ENCODE measurements at places on chromosomes 13 and 19.
A peak's percentile ranks its signal among the peaks of the same experiment; 100 is the strongest.

DNA sequence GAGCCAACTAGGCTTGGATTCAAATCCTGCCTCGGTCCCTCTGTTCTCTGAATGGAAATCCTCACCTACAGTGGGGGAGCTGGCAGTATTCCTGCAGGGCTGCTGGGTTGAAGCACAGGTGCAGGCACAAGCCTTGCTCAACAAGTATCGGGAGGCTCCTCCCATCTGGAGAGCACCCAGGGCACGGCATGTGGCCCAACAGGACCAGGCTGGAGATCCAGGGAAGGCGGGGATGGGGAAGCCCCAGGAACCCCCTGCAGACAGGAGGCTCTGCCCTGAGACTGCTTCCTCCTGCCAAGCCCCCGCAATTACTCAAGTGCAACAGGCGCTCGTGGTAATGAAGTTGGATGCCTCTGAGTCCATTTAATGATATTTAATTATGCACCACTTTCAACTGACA, 128.0 kb upstream of the VSTM2B start:
- no peak for DNase-seq

- DNase-seq = no peak
These were observed 194.6 kb downstream of the KLF12 start for GRCh38 chr13:73939603-73940002.

DNA sequence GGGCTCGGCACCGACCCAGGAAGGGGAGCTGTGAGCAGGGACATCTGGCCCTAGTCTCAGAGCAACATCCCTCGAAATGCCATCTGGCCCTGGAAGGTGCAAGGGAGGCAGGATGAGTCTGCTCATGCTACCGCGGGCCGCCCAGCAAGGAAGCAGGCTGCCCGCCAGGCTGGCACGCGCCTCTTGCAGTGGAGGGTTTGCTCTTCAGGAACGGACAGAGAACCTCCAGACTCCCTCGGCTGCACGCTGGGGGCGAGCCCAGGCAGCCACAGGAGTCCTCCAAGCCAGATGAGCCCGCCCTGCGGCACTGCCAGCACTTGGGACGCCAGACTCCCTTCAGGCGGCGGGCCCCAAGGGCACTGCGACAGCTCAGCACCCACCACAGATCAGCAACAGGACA, 10.1 kb upstream of the ATP8B3 start:
- no peak for DNase-seq

GRCh38 chr19:46081928-46082727, 41.3 kb upstream of the IGFL4 start:
- DNase-seq = peak; percentile 18

- DNase-seq = no peak
These were observed 11.5 kb downstream of the TM6SF2 start for GRCh38 chr19:19261350-19262189.

DNA sequence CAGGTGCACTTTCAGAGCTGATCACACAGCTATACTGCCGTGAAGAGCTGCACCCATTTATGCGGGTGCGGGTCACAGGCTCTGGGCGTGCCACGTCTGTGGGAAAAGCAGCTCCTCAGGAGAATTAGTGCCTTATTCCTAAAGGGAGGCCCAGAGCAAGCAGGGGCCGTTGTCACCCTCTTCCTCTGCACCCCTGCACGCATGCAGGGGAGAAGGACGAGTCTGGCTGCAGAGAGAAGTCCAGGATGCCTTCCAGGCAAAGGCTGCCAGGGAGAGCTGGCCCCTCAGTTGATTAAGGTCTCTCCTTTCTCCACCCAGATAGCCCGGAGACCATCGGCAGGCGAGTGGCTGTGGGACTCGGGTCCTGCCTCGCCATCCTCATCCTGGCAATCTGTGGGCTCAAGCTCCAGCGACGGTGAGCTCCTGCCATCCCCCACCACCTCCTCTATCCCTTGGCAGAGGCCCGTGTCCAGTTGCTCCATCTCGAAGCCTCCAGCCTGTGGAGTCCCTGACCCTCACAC, 3.1 kb upstream of the FFAR1 start:
- no peak for DNase-seq

GRCh38 chr13:57270493-57270892, 103.5 kb downstream of the PRR20E start:
- DNase-seq = no peak

GRCh38 chr19:46815833-46816627, 27.6 kb upstream of the SLC1A5 start:
- DNase-seq = no peak

GRCh38 chr13:109516186-109516585, 270.2 kb downstream of the IRS2 start:
- no peak for DNase-seq

GRCh38 chr19:15448778-15449619, 757 bp downstream of the WIZ start:
- no peak for DNase-seq

DNA sequence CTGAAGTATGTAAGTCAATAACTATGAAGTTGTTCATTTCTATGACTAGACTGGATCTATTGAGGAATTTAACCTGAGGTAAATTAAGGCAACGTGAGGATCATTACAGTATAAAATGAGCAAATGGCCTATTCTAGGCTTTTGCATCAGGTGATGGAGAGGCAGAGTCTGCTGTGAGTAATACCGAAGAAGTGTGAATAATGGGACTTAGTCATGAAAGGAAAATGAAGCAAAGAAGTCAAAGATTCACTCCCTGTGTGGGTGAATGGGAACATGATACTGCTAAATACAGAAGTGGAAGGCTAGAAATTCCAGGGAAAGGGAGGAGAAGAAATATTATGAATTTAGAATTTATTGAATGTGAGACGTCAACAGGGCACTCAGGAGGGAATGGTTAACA, 774.1 kb downstream of the LIG4 start:
- no peak for DNase-seq

GRCh38 chr19:51887522-51888498, at the start of gene ZNF577:
Gene ZNF577 (minus strand): TSS chr19:51887951. CDS start chr19:51880382, 7,569 bp downstream.
- DNase-seq = peak; percentile 77

DNA sequence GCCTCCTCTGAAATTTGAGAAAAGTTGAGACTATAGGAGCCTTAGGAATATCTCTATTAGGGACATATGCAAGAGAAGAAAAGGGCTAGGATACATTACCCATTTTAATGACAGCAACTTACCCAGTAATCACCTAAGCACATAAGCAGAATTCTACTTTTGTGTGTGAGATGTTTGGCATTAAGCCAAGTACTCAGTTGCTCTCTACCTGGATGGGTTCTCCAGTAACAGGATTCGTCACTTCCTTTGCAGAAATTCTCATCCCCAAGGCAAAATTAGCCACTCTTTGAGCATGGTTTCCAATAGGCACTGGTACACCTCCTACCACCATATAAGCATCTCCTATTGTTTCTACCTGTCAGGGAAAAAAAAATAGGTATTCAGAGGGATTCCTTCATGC, 95.1 kb downstream of the C13orf42 start:
- DNase-seq = no peak

- DNase-seq = no peak
These were observed 24.6 kb upstream of the SEMA6B start for GRCh38 chr19:4583961-4584669.

DNA sequence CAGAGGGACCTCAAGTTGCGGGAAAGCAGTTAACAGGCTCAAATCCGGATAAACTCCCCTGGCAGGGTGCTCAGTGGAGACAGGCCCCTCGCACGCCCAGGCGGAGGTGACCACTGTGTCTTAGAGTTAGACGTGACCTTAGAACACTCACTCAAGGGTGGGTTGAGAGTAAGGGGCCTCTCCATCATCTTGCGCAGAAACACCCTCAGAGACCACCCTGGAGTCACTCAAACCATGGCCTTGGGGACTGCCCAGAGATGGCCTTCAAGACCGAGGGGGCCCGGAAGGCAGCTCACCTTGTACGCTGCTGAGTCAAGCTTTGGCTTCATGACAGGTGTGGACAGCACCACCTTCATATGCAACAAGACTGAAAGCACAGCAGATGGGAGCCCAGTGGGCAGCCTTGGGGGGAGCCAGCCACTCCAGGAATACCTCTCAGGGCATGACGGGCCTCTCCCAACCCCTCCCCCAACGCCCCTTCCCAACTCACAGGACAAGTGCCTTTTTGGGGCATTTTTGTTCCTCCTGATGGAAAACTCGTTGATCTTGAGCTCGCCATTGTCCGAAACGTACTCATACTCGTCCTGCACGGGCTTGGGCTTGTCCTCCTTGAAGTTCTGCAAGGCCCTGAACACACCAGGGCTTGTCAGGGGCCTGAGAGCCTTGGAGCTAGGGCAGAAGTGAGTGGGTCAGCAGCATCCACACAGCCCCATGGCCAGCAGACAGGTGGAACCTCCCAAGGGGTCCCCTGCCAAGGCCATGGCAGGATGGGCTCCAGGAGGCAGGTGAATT, 229.2 kb downstream of the TUBA3C start:
- no peak for DNase-seq

DNA sequence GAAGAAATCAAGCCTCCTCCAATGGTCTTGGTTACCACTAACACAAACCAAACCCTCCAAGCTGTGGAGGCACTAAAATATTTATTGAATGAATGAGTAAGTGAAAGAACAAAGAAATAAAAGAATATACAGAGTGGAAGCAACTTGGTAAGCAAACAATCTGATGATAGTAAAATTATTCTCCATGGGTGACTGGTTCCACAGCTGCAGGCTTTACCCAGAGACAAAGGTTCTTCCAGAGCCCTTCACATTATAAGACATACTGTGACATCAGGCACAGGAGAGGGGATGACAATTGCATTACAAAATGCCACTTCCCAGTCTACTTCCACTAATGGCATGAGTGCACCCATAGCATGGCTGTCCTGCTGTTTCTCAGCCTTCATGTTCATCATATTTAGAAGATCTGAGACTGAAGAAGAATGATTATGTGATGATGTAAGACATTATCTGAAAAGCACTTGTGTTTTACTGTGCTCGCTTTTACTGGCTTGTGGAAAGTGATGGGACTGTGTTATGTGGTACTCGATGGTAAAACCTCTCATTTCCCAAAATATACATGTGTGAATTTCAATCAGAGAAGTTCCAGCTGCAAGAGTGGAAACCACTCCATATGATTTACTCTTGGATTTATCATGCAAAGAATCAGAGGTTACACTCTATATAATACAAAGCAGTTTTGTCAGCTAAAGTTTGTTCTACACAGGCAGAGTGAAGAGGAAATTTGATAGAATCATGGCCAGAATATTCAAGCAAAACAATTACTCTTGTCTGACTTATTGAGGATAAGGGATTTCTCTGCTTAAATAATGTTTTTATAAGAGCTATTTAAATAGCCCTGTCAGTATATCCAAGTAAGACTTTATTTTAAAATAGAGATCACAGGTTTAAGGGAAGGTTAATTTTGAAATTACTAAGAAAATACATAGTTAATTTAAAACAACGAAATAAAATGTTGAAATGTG, 220.2 kb upstream of the NBEA start:
- no peak for DNase-seq

DNA sequence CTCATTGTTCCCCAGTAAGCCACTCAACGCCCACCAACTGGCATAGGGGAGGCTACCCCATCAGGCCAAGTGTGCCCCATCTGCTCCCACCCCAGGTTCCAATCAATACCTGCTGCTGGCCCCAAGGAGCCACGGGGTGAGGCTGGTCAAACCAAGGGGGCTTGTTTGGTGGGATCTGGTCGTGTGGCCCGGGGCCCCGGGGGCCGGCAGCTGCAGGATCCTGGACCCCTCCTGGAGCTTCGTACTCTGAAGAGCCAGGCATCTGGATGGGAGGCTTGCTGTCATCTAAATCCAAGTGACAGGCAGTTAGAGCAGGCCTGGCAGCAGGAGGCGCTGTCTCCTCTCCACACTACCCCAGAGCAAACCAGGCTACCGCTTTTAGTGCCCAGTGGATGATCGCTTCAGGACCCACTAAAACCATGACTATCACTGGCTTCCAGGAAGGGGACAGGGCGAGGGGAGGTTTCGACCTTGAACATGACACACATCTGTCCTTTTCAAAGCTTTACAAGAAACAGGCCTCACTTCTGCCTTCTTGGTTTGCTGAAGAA, 14.2 kb downstream of the CHERP start:
- no peak for DNase-seq

- DNase-seq = no peak
These were observed 10.4 kb downstream of the SBK2 start for GRCh38 chr19:55526216-55527196.

DNA sequence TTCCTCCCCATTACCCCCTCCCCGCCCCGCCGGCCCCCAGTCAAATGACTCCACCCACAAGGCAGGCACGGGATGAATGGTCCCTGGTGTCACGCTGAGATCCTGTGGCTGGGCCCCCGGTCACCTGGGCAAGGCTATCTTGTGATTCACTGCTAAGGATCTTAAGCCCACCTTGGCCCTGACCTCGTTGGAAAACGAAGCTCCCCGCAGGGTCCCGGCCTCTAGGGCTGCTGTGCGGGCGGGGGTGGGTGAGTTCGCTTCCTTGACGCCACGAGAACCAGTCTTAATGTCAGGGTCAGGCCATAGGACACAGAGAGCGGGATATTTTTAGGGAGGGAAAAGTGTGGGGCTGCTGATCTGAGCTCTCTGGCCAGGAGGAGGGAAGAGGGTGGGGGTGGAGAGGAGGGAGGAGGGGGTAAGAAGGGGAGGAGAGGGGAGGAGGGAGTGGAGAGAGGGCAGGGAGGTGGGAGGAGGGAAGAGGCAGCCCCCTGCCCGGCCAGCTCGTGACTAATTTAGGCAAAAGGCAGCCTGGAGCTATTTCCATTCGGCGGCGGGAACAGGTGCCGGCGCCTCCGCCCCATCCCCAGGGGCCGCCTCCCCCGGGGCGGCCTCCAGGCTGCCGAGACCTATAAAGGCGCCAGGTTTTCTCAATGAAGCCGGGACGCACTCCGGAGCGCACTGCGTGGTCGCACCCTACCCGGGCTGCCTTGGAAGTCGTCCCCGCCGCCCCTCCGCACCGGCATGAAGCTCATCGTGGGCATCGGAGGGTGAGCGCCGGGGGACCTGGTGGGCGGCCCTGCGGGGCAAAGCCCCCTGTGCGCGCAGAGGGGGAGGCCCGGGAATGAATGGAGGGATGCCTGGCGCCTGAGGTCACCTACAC, at the start of gene NMRK2:
NMRK2 (plus strand) TSS at position 139 of the 880 bp plus-strand sequence; CDS start at position 742, 603 bp downstream.
- DNase-seq = no peak

- no peak for DNase-seq
These were observed 4.1 kb upstream of the PSMD8 start for GRCh38 chr19:38370299-38370698.

GRCh38 chr19:2016041-2016807, 710 bp upstream of the BTBD2 start:
- no peak for DNase-seq
